ENCODE measurements at places on chromosomes 13 and 19. TPM values are rescaled to one million over a fixed set of nuclear protein-coding genes. Genes with fewer than 3 reads are reported as not detected.

Gene HIF3A
- 29.8 TPM for polyA plus RNA-seq

Gene ZNF829
- 7.4 TPM for polyA plus RNA-seq

GRCh38 chr19:38840583-38840968, 9.0 kb upstream of the ECH1 start:
- DNase-seq, result no peak

GRCh38 chr13:73677048-73677601, 457.1 kb downstream of the KLF12 start:
- no peak for DNase-seq

DNA sequence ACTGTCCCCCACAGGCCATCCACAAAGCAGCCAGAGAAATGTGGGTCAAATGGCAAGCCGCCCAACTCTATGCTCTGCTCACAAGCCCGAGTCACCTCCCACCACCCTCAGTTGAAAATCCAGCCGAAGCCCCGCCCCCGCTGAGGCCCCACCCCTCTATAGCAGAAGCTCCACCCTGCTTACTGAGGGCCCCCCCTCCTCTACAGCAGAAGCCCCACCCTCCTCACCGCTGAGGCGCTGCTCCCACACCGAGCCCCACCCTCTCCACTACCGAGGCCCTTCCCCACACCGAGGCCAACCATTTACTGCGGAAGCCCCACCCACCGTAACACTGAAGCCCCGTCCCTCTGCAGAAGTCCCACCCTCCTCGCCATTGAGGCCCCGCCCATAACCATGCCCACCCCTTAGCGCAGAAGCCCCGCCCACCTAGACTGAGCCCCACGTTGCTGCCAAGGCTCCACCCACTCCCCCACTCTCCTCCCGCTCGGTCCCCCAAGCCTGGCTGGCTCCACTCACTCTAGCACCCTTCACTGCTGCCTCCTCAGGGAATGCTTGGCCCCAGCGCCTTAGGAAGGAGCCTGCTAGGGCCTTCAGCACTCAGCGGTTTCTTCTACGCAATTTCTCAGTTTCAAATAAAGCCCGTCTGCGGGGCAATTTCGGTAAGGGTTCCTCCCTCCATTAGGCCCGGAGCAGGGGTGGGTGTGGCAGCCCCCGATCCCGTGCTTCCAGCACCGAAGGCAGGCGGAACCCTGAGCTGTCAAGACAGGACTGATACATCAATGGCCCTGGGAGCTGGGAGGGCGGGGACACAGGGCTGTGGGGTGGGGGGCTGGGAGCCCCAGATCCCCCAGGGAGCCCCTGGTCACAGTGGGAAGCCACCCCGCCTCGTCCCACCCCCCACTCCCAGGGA, 9.0 kb upstream of the MYDGF start:
- no peak for DNase-seq

Gene SPRY2
- polyA plus RNA-seq, result 70.9 TPM

DNA sequence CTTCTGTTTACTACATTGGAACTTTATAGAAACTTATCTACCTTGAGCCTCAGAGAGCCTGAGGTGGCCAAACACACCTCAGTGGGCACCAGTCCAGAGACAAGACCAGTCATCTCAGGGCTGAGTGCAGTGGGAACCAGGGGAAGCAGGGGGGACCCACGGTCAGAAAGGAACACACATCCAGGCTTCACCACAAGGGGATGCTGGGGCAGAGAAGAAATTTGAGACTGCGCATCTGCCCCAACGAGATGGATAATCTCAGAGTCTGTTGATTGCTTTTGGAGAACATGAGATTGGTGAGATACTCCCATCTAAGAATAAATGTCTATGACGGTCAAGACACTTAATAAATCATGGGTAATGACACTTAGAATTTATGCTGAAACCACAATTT, 98.7 kb downstream of the DOCK9 start:
- no peak for DNase-seq

All from right renal pelvis (tissue), 4 donors.